Uterine smooth muscle cell (primary cell): ENCODE measurements at places on chromosomes 13 and 19. TPM values are rescaled to one million over a fixed set of nuclear protein-coding genes. Genes with fewer than 3 reads are reported as not detected.

Gene CALR3
- 0.22 TPM in 1 of 2 replicates, not detected in the other for total RNA-seq

Gene CYP4F8
- under 0.01 TPM in 1 of 2 replicates, not detected in the other for total RNA-seq

Gene SHISA7
- total RNA-seq = not detected in 2 replicates

Gene OR7D2
- under 0.01 and 0.12 TPM in 2 replicates for total RNA-seq

Gene TRPM4
- total RNA-seq = 10.2 and 17.1 TPM in 2 replicates

Gene ZNF579
- 3.8 and 5.9 TPM in 2 replicates for total RNA-seq

Gene PVR
- total RNA-seq = 80.9 and 118 TPM in 2 replicates

Gene TUBB4A
- not detected in 2 replicates for total RNA-seq

Gene KLHL1
- total RNA-seq = not detected in 2 replicates

Gene CYP2F1
- total RNA-seq = not detected in 2 replicates

Gene SIGLEC12
- total RNA-seq = not detected in 2 replicates

Gene GNG7
- total RNA-seq = under 0.01 and 0.37 TPM in 2 replicates

Gene FBXO17
- 33.9 and 45.4 TPM in 2 replicates for total RNA-seq

Gene APOE
- total RNA-seq = 1.4 and 9.6 TPM in 2 replicates

Gene LRRC8E
- total RNA-seq = 9.2 and 10.7 TPM in 2 replicates

Gene GPR183
- total RNA-seq = under 0.01 and 0.22 TPM in 2 replicates

Gene THOP1
- total RNA-seq = 101 and 173 TPM in 2 replicates

Gene ZNF700
- total RNA-seq = 11.3 and 11.5 TPM in 2 replicates

Gene SELENOV
- total RNA-seq = not detected in 2 replicates

Gene SIGLEC5
- total RNA-seq = not detected in 2 replicates

Gene SCN1B
- 4.0 and 4.1 TPM in 2 replicates for total RNA-seq

Gene RHPN2
- 2.0 and 3.5 TPM in 2 replicates for total RNA-seq

Gene SIGLEC11
- not detected in 2 replicates for total RNA-seq

Gene C1QTNF9B
- 0.37 and 1.2 TPM in 2 replicates for total RNA-seq

Gene TEX101
- not detected in 2 replicates for total RNA-seq

Gene PRR12
- total RNA-seq = 2.4 and 3.1 TPM in 2 replicates

Gene GJB2
- total RNA-seq = not detected in 2 replicates

Gene IZUMO2
- not detected in 2 replicates for total RNA-seq

Gene FXYD7
- total RNA-seq = not detected in 2 replicates

Gene IL4I1
- total RNA-seq = 1.2 and 1.3 TPM in 2 replicates

Gene GJB6
- not detected in 2 replicates for total RNA-seq

Gene PSG2
- total RNA-seq = 0.12 TPM in 1 of 2 replicates, not detected in the other

Gene SIGLECL1
- not detected in 2 replicates for total RNA-seq

Gene N4BP2L1
- 2.0 and 2.5 TPM in 2 replicates for total RNA-seq

Gene RNF225
- 0.37 TPM in 1 of 2 replicates, not detected in the other for total RNA-seq

Gene LENG8
- total RNA-seq = 38.1 and 46.1 TPM in 2 replicates

Gene SHISA2
- total RNA-seq = under 0.01 TPM in 1 of 2 replicates, not detected in the other

Gene PGLYRP1
- total RNA-seq = not detected in 2 replicates

Gene SLAIN1
- 1.1 and 1.4 TPM in 2 replicates for total RNA-seq

Gene RABAC1
- 114 and 220 TPM in 2 replicates for total RNA-seq

Gene MIDN
- 23.0 and 30.2 TPM in 2 replicates for total RNA-seq

Gene TNNI3
- total RNA-seq = not detected in 2 replicates

Gene NXNL1
- not detected in 2 replicates for total RNA-seq

Gene ATXN8OS
- total RNA-seq = not detected in 2 replicates

Gene ZNF66
- 1.7 and 4.0 TPM in 2 replicates for total RNA-seq

Gene ATP5F1D
- total RNA-seq = 19.8 and 26.2 TPM in 2 replicates
